Omental fat pad (tissue), 4 donors: ENCODE measurements at places on chromosomes 1 and 21. TPM values are rescaled to one million over a fixed set of nuclear protein-coding genes. Genes with fewer than 3 reads are reported as not detected.

The RHD gene
- total RNA-seq, result not detected

The RNF223 gene
- total RNA-seq, result not detected

DNA sequence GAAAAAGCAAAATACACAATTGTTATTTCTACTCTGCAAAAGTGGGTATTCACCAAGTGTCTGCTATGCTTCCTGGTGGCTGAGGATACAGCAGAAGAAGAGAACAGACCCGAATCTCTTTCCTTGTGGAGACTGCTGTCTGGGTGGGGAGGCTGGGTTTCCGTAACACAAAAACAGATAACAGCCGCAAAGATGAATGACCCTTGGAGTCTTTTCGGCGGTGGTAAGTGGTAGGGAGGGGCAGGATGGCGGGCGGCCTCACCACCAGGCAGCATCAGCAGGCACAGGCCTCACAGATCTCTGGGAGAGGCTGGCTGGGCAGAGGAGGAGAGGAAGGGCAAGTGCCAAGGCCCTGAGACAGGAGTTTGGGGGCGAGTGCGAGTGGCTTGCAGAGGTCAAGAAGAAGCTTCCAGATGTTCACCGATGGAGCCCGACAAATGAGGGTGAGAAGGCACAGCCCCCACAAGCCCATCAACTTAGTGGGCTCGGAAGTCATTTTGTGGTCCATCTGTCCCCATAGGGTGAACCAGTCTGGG is 164.2 kb downstream of the RHOU start:
- no peak for DNase-seq

DNA sequence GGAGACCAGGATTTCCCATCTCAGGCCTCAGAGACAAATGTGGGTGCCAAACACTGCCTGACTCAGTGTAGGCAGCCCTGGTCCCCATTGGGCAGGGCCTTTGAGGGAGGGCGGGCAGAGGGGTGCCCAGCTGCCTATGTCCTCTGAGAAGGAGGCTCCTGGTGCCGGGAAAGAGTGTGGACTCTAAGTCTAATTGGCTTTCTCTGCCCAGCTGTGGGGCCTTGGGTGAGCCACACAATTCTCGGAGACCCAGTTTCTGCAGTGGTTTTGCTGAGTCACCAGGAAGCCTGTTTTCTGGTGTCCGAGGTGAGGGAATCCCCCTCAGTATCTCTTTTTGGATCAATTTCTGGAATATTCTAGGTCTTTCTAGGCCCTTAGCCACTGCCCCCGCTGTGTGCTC is 35.3 kb upstream of the ACTL8 start:
- no peak for DNase-seq
